NT2/D1 (cell line): ENCODE measurements at places on chromosomes 1 and 21.

- no peak for DNase-seq
Measured at GRCh38 chr1:192513697-192514096, 61.9 kb upstream of the RGS1 start.

GRCh38 chr1:110262296-110262695 lies 52.2 kb downstream of the KCNC4 start:
- DNase-seq, result no peak

DNA sequence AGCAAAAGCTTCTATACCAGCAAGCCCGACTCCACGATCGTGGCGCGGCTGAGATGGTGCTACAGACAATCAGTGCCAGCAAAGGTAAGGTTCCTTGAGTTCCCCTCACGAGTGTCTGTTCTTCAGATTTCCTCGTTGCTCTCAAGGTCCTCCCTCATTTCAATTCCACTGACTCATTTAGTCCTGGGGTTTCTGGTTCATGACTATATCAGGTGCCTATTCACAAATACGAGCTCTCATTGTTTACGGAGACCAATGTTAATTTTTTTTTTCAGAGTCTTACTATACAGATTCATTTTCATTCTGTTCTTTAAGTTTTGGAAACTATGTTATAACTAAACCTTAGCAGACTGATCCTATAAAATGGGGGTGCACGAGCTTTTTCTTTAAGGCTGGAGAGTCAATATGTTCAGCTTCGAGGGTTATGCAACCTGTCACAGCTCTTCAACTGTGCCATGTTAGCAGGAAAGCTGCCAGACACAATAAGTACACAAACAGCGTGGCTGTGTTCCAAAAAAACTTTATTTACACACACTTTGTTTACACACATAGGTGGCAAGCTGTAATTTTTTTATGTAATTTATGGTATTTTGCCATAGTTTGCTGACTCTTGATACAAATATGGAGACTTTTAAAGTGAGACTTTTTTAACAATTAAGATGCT lies 134.3 kb downstream of the ZP4 start:
- no peak for DNase-seq

GRCh38 chr1:27489501-27489972 lies 430 bp downstream of the WASF2 start:
- no peak for DNase-seq

- peak; percentile 94 for DNase-seq
Measured at GRCh38 chr1:26530895-26531598, 1.5 kb downstream of the RPS6KA1 start.

- no peak for DNase-seq
Measured at GRCh38 chr1:114153261-114154145, at the start of gene SYT6. Gene SYT6 (minus strand): TSS chr1:114153869. CDS start chr1:114153772, 97 bp downstream.

DNA sequence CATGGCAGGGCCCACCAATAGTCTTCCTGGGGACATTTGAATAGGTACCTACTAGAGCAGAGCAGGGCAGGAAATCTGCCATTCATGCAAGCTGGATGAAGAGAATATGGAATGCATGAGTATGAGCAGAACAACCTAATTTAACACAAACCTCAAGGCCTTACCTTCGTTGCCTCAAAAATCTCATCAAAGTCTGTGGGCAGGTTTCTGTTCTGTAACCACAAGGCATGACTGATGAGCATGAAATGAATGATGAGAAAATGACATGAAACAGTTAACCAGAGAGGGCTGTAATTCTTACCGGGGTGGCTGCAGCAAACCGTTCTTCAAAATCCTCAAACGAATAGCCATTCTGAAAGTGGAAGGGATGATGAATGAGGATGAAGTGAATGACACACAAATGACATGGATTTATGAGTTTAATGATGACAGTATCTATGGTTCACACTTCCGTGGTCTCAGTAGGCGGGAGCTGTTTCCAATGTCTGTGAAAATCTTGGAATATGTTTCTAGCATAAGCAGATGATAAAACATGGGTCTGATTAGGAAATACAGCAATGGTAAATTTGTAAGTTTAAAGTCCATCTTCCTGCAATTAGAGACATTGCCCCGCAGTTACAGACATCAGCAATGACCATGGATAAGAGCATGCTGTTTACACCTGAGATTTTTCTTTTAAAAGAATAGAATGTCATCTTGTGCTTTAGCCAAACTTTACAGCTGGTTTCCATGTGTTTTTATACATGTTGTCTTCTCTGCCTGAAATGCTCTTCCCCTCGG lies 67.6 kb upstream of the C8B start:
- no peak for DNase-seq

- DNase-seq, result no peak
Measured at GRCh38 chr1:226479474-226479873, 69.1 kb upstream of the STUM start.

- peak; percentile 32 for DNase-seq
Measured at GRCh38 chr1:233459968-233460367, 132.4 kb downstream of the MAP3K21 start.

DNA sequence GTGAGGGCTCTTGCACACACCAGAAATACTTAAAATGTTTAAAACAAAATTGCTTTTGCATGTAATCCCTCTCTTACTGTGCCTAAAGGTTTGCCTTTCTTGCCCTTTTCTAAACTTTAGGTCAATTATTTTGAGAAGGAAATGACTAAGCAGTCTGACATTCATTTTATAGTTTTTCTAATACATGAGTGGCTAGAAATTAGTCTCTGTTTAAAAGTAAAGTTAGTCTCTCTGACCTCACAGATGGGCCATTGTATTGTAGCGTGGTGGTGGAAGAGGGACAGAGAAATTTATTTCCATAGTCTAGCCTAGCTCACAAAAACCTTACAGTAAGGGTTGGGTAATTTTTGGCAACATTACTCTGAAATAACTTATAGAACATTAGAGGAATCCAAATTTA lies 3.6 kb upstream of the COL11A1 start:
- DNase-seq, result no peak

DNA sequence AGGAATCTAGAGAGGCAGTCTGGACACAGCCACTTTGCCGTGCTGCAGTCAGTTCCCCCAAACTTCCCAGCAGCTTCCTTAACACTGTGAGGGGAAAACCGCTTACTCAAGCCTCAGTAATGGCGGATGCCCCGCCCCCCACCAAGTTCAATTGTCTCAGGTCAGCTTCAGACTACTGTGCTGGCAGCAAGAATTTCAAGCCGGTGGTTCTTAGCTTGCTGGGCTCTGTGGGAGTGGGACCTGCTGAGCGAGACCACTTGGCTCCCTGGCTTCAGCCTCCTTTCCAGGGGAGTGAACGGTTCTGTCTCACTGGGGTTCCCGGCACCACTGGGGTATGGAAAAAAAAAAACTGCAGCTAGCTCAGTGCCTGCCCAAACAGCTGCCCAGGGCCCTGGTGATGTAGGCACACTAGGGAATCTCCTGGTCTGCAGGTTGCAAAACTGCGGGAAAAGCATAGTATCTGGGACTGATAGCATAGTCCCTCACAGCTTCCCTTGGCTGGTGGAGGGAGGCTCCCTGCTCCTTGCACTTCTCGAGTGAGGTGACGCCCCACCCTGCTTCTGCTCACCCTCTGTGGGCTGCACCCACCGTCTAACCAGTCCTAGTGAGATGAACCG lies 23.7 kb upstream of the HFM1 start:
- DNase-seq, result peak; percentile 38

DNA sequence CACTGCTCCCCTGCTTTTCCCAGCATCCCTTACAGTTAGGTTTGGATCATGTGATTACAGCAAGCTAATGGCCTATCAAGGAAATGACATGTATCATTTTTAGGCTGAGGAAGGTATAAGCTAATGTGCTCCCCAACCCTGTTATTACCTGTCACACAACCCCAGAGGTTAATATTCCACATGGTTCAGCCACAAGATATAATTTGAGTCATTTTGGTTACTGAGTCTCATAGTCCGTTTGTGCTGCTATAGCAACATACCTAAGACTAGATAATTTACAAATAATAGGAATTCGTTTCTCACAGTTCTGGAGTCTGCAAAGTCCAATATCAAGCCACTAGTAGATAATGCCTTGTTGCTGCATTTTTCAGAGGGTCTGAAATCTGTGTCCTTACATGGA lies 29.1 kb upstream of the SLC16A1 start:
- DNase-seq, result no peak

- DNase-seq, result no peak
Measured at GRCh38 chr1:18666317-18666920, 35.8 kb downstream of the PAX7 start.
